ENCODE measurements at places on chromosomes 7 and 10. TPM values are rescaled to one million over a fixed set of nuclear protein-coding genes. Genes with fewer than 3 reads are reported as not detected.

The PDK4 gene
- not detected for total RNA-seq

The LRRC61 gene
- total RNA-seq: 27.1 TPM

The SH2D4B gene
- 0.12 TPM for total RNA-seq

The FAM24B gene
- total RNA-seq: 8.1 TPM

The SFTPD gene
- total RNA-seq: 0.33 TPM

The PNLIPRP1 gene
- not detected for total RNA-seq

The EGFR gene
- total RNA-seq: not detected

The HACD1 gene
- total RNA-seq: 3.3 TPM

DNA sequence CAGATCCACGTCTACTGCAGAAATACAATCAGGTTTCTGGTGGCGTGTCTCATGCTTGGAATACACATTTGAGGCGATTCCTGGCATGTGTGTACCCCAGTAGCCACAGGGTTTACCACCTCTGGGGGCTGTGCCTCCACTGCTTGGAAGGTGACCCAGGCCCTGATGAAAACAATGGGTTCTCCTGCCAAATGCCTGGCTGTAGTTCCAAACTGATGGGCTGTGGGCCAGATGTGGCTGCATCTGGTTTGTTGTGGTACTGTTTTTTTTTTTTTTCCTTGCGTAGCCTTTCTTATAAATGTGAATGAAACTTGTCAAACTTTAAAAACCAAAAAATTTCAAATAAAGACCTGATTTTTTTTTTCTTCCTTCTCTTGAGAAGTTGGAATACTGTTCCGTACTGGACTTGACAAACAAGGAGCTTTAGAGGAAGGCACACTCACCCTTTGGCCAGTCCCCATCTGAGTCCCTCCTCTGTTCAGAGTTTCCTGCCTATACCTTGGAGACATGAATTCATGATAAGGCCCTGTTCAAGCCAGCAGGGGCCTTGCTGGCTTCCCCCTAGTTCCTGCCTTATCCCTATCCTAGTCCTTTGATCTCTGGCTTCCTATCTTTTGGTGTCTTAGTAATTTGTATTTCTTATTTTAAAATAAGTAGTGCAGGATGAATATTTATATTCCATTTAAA is 217.1 kb downstream of the PHTF2 start:
- DNase-seq: no peak
- no peak overlapping the region for H3K4me3 ChIP-seq
- peaks cover 13% of the 10 kb centered on the region for H3K27me3 ChIP-seq
- peaks cover 13% of the 10 kb centered on the region for H3K4me1 ChIP-seq
- H3K27ac ChIP-seq: no peak overlapping the region
- no peaks in the 10 kb centered on the region for H3K36me3 ChIP-seq

DNA sequence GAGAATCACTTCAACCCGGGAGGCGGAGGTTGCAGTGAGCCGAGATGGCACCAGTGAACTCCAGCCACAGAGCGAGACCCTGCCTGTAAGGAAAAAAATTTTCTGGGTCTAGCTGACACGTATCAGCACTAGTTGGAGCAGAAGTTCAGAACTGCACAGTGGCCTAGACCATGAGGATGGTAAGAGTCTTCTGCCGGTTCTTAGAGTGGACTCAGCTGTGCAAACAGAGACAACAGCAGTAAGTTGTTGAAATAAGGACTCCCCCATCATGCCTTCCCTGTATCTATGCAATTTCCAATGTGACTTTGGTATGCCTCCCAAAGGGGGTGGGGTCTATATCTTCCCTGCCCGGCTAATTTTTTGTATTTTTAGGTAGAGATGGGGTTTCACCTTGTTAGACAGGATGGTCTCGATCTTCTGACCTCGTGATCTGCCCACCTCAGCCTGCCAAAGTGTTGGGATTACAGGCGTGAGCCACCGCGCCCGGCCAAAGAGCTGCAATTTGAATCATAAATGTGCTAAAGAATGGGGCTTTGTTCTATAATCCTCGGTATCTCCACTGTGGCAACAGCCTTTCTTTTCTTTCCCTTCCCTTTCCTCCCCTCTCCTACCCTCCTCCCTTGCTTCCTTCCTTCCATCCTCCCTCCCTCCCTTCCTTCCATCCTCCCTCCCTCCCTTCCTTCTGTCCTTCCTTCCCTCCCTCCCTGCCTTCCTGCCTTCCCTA is 14.5 kb upstream of the RNF216 start:
- no peak for DNase-seq
- H3K36me3 ChIP-seq: no peaks in the 10 kb centered on the region
- H3K4me1 ChIP-seq: no peaks in the 10 kb centered on the region
- no peak overlapping the region for H3K27ac ChIP-seq
- no peaks in the 10 kb centered on the region for H3K27me3 ChIP-seq

- H3K4me1 ChIP-seq: no peaks in the 10 kb centered on the region
- no peak overlapping the region for H3K27ac ChIP-seq
- DNase-seq: no peak
Observed at GRCh38 chr7:84138411-84138810, 56.2 kb downstream of the SEMA3A start.

GRCh38 chr10:82934429-82934828 is 1059.4 kb downstream of the NRG3 start:
- no peak for DNase-seq
- H3K36me3 ChIP-seq: no peaks in the 10 kb centered on the region
- H3K4me1 ChIP-seq: no peaks in the 10 kb centered on the region
- H3K4me3 ChIP-seq: no peak overlapping the region
- H3K27me3 ChIP-seq: no peaks in the 10 kb centered on the region
- no peak overlapping the region for H3K27ac ChIP-seq

DNA sequence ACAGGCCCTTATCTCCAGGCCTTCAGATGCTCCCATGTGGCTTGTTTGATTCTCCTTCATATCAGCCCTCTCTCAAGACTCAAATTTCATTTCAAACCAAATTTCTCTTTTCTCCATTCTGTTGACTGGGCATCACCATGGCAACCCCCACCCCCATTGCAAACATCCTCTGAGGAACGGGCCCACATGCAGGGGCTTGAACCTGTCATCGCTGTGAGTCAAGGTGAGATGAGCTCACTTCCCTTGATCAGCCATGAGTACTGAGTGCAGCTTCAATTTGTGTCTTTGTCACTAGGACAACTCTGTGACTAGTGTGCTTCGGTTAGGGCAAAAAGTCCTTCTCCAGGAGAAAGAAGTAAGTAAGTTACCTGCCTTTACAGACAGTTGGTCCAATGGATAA is 41.9 kb downstream of the CALML3 start:
- H3K36me3 ChIP-seq: no peaks in the 10 kb centered on the region

GRCh38 chr7:106484562-106484961 is 176.4 kb downstream of the CCDC71L start:
- DNase-seq: no peak
- H3K27ac ChIP-seq: peak overlapping the region; percentile 78
- H3K4me3 ChIP-seq: no peak overlapping the region

- H3K36me3 ChIP-seq: no peaks in the 10 kb centered on the region
- H3K4me1 ChIP-seq: peaks cover 6% of the 10 kb centered on the region
- H3K27ac ChIP-seq: no peak overlapping the region
- H3K4me3 ChIP-seq: no peak overlapping the region
- DNase-seq: no peak
Observed at GRCh38 chr10:78516236-78516635, 482.6 kb downstream of the RPS24 start.

DNA sequence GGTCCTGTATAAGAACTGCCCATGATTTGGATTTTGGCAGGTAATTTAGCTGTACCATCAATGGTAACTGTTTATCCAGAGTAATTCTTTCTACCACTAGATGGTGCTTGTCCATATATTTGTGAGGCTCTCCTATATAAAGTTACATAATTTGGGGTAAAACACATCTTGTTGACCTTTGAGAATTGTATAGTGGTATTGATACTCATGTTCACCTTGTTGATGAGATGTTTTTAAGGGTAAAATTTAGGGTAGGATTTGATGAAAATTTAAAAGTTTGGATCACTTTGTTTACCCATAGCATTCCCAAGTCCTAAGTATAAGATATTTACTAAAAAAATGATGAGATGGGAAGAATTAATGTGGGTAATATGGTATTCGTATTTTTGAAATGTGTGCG is 31.6 kb downstream of the ST7 start:
- H3K36me3 ChIP-seq: no peaks in the 10 kb centered on the region
- DNase-seq: no peak

DNA sequence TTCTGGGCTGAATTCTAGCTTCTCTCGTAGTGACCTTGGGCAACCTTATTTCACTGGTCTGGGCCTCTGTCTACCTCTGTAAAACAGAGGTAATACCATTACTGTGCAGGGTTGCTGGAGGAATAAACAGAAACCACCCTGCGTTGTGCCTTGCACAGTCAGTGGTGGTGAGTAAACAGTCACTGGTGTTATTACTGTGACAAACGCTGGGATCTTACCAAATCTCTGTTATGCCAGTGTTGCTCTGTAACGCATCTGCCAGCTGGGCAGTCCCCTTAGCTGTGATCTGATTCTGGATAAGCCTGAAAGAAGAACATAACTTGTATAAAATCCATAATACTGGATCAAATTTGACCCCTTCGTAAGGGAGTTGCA is 49.4 kb downstream of the NOD1 start:
- no peak overlapping the region for H3K4me3 ChIP-seq
- H3K36me3 ChIP-seq: peaks cover 13% of the 10 kb centered on the region
- H3K27ac ChIP-seq: no peak overlapping the region
- no peak for DNase-seq

DNA sequence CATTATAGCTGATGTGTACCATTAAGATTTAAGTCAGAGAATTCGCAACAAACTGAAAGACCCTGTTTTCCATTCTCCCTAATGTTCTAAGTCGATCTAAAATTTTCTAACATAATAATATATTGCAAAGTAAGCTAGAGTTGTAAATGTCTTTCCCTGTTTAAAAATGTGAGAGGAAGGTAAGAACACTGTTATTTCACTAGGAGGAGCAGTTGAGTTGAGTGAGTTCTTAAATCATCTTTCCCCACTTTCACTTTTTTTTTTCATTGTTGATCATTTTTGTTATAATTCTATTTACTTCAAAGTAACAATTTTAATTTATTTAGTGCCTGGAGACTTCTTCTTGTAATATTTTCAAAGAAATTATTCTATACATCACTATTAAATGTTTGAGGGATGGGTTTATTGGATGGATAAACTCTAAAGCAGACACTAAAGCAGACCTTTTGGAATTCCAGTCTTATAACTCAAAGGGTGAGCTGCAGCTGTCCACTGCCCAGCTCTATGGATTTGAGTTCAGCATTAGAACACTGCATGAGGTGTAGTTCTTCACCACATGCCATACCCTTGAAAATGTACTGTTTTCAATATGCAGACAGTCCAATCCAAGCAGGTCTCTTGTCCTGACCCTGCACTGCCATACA is 181.3 kb upstream of the FZD1 start:
- H3K36me3 ChIP-seq: no peaks in the 10 kb centered on the region
- no peak overlapping the region for H3K27ac ChIP-seq
- H3K4me1 ChIP-seq: peaks cover 22% of the 10 kb centered on the region
- H3K4me3 ChIP-seq: no peak overlapping the region
- no peaks in the 10 kb centered on the region for H3K27me3 ChIP-seq

GRCh38 chr7:81094952-81095351 is 176.1 kb upstream of the SEMA3C start:
- no peak for DNase-seq
- H3K27ac ChIP-seq: no peak overlapping the region
- no peaks in the 10 kb centered on the region for H3K4me1 ChIP-seq
- H3K27me3 ChIP-seq: no peaks in the 10 kb centered on the region

- H3K4me3 ChIP-seq: no peak overlapping the region
- peaks cover 3% of the 10 kb centered on the region for H3K27me3 ChIP-seq
- no peaks in the 10 kb centered on the region for H3K36me3 ChIP-seq
- DNase-seq: no peak
- H3K4me1 ChIP-seq: no peaks in the 10 kb centered on the region
Observed at GRCh38 chr7:74480861-74481417, 27.2 kb downstream of the GTF2IRD1 start.

GRCh38 chr7:139049936-139050335 is 14.1 kb upstream of the ZC3HAV1L start:
- DNase-seq: no peak
- H3K36me3 ChIP-seq: peaks cover 76% of the 10 kb centered on the region
- H3K4me3 ChIP-seq: no peak overlapping the region
- H3K27me3 ChIP-seq: no peaks in the 10 kb centered on the region
- H3K4me1 ChIP-seq: peaks cover 63% of the 10 kb centered on the region

- H3K36me3 ChIP-seq: no peaks in the 10 kb centered on the region
- H3K27me3 ChIP-seq: no peaks in the 10 kb centered on the region
- peaks cover 19% of the 10 kb centered on the region for H3K4me1 ChIP-seq
- H3K4me3 ChIP-seq: no peak overlapping the region
- no peak for DNase-seq
- no peak overlapping the region for H3K27ac ChIP-seq
Observed at GRCh38 chr10:7046615-7047014, 364.2 kb downstream of the SFMBT2 start.

GRCh38 chr10:3668276-3668965 is 116.6 kb downstream of the KLF6 start:
- H3K4me3 ChIP-seq: peak overlapping the region; percentile 72
- H3K4me1 ChIP-seq: peaks cover 38% of the 10 kb centered on the region
- H3K36me3 ChIP-seq: no peaks in the 10 kb centered on the region
- no peaks in the 10 kb centered on the region for H3K27me3 ChIP-seq
- peak; percentile 76 for DNase-seq

- peaks cover 3% of the 10 kb centered on the region for H3K36me3 ChIP-seq
- no peak overlapping the region for H3K4me3 ChIP-seq
- peak overlapping the region; percentile 58 for H3K27ac ChIP-seq
- H3K4me1 ChIP-seq: peaks cover 38% of the 10 kb centered on the region
Observed at GRCh38 chr7:31023877-31024276, 28.2 kb upstream of the ADCYAP1R1 start.

- no peak overlapping the region for H3K27ac ChIP-seq
- no peaks in the 10 kb centered on the region for H3K36me3 ChIP-seq
- no peaks in the 10 kb centered on the region for H3K4me1 ChIP-seq
- no peaks in the 10 kb centered on the region for H3K27me3 ChIP-seq
Observed at GRCh38 chr7:80172387-80172786, 37.8 kb downstream of the GNAI1 start.

DNA sequence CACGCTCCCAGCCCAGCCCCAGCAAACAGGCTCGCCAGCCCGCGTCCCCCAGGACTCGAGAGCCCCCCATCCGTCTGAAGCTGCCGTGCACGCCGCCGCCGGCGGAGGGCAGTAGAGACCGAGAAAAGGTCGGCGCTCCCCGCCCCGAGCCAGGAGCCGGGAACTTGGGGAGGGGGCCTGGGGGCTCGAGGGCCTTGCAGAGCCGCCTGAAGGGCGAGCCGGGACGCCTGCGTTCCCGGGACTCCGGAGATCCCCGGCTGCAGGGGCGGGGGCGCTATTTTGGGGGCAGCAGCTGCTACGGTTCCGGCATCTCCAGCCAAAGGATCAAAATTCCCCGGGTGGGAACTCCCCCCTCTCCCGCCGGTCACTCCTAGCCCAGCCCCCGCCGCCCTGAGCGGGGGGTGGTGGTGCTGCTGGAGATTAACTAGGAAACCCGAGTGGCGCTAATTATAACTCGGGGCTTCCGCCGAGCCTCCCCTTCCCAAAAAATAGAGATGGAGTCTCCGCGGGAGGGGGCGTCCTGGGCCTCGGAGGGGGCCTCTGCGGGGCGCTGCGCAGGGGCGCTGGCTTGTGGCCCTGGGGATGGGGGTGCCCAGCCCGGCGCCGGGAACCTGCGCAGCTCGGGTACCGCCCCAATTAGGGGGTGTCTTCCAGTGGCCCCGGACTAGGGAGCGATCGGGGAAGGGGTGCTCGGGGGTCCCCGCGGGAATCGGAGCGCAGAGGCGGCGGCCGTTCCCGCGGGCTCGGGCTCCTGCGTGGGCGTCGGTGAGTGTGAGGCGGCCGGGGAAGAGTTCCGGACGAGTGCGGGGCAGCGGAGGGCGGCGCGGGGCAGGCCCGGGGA is 608 bp downstream of the ACHE start:
- no peak overlapping the region for H3K4me3 ChIP-seq
- no peaks in the 10 kb centered on the region for H3K36me3 ChIP-seq
- peak; percentile 60 for DNase-seq
- H3K27ac ChIP-seq: no peak overlapping the region
- H3K4me1 ChIP-seq: peaks cover 17% of the 10 kb centered on the region
- H3K27me3 ChIP-seq: peaks cover 40% of the 10 kb centered on the region
